SIG-M5 (cell line): ENCODE measurements at places on chromosomes 1 and 21.

DNA sequence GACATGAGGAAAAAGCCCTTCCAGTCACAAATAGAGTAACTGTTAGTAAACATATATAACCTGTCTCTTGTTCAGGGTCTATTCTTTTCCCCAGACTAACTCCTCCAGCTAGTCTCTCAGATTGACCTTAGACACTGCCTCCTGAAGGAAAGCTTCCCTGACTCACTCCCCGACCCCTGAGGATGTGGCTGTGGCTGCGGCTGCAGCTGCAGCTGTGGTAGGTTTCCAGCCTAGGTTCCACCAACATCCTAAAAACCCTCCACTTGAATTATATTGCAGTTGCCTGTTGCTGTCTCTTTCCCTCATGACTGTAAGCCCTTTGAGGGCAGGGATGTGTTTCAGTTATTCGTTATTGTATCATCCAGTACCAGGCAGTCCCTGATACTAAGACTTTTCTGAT is 132.9 kb upstream of the C1orf21 start:
- DNase-seq: no peak

DNA sequence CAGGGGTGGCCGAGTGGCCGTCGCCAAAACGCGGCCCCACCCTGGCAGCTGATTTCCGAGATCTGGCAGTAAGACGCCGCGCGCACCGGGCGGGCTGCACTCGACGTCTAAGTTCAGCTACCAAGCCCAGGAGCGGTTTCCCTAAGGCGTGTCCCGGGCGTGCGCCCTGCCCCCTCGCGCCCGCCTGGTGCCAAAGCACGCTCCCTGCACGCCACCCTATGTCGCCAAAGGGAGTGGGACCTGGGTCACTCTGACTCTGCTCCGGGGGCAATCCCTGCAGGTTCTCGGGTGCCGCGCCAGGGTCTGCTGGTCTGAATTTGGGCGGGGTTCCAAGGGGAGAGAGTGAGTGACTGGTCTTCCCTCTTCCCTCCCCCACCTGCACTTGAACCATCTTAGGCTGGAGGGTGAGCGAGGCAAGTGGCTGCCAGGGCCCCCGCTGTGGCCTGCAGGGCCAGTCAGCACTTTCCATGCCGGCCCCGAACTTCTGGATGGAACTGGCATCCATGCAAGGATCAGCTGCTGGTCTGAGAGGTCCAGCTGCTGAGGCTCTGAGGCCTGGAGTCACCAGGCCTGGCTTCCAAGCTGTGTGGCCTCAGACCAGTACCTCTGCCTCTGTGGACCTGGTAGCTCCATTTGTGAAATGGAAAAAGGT is at the start of gene LRRC38:
TSS of gene LRRC38 (minus strand) at position 109 of the 652 bp plus-strand sequence. CDS start 410 bp downstream, outside the sequence.
- no peak for DNase-seq

DNA sequence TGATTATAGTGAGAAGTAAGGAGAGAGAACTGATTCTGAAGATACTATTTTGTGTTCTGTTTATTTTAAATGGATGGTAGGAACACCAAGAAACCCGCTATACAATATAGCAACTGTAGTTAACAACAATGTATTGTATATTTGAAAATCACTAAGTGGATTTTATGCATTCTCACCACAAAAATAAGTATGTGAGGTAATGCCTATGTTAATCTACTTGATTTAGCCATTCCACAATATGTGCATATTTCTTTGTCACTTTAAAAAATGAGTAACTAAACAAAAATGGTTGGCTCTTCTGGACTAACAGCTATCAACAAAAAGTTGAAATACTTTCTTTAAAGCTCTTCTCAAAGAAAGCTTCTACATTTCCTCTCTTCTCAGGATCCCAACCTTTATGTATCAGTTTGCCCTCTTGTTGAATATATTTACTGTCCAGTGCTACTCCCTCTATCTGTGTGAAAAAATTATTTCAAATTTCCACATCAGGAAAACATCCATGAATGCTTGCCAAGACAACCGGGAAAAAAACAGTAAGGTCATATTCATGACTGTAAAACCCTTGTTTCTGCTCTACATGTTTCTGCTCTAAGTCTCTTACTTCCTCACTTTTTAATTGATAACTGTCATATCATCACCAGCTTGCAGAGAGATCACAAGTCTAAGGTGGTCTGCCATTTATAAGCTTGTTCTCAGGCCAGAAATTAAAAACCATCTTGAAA is 27.0 kb downstream of the CLCA4 start:
- no peak for DNase-seq

DNA sequence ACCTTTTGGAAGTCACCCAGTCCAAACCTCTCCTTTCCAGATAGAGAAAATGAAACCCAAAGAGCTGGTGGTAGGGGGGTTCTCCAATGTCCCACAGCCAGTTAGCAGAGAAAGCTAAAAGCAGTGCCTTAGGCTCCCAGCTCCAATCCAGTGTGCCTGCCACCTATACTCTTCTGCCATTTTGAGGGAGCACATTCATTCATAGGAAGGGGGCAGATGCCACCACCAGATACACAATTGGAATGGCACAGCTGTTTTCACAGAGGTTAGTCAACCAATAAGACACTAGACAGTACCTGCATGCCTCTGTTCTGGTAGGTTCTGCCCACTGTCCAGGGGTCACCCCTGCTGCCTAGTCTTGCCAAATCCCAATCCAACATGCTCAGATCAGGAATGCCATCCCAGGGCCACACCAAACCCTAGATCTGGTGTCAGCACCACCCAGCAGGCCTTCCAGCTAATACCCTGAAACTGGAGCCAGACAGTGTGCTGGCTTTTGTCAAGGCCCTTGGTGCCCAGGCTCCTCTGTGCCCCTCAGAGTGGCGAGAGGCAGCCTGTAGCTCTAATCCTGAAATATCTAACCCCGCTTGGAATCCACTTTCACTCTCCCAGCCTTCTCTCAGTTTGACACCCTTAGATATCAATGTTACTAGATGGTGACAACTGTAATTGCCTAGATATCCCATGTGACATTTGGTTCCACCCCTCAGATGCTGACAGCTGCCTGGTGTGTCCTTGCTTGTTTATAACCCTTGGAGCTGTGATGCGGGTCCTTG is 178.6 kb downstream of the TGFBR3 start:
- DNase-seq: no peak

GRCh38 chr1:174060090-174060489 is 37.9 kb upstream of the RC3H1 start:
- no peak for DNase-seq

GRCh38 chr1:109133002-109133706 is 19.2 kb downstream of the ELAPOR1 start:
- no peak for DNase-seq

DNA sequence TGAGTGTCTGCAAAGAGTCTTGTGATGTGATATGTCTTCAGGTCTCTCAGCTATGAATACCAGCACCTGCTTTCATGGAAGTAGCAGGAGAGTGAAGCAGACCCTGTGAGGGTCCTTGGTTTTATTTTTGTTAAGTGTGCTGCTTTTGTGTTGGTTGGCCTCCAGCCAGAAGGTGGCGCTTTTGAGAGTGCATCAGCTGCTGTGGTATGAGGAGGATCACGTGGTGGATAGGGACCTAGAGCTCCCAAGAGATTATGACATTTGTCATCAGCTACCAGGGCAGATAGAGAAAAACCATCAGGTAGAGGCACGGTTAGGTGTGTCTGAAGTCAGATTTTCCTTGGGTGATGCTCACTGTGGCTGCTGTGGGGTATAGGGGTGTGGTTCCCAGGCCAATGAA is 1232.1 kb downstream of the MRPL39 start:
- no peak for DNase-seq

DNA sequence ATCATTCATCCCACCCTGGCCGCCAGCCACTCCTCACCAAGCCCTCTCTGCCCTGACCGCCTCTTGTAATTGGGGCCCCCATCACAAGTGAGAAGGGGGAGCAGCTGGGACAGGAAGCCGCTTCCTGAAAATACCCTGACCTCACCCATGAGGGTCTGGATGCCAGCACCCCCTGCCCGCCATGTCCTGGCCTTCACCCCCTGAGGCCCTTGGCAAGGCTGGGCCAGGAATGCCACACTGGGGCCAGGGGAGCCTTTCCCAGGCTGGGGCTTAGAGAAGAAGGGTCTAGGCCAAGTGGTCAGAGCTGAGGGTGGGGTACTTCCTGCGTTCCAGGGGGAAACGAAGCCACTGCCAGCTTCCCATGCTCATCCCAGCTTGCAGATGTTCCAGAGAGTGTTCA is 60.5 kb downstream of the TAS1R2 start:
- DNase-seq: no peak

GRCh38 chr1:160056648-160057169 is 13.3 kb downstream of the KCNJ10 start:
- DNase-seq: no peak

GRCh38 chr1:206472454-206472853 is 2.2 kb downstream of the IKBKE start:
- DNase-seq: peak; percentile 55
